Karpas-422 (cell line): ENCODE measurements at places on chromosomes 11 and 22.

GRCh38 chr11:44615913-44616791, 50.7 kb downstream of the CD82 start:
- no peak for DNase-seq

DNA sequence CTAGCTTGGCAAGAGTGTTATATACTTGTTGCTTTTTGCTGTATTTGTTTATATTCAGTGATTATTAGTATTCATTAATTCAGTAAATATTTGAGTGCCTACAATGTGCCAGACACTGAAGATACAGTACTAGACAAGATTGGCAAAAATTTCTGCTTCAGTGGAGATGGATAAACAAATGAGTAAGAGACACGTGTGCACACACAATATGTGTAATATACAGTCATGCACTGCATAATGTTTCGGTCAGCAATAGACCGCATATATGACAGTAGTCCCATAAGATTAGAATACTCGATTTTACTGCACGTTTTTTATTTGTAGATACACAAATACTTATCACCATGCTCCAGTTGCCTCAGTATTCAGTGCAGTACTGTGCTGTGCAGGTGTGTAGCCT, 104.9 kb upstream of the GAL start:
- no peak for DNase-seq

DNA sequence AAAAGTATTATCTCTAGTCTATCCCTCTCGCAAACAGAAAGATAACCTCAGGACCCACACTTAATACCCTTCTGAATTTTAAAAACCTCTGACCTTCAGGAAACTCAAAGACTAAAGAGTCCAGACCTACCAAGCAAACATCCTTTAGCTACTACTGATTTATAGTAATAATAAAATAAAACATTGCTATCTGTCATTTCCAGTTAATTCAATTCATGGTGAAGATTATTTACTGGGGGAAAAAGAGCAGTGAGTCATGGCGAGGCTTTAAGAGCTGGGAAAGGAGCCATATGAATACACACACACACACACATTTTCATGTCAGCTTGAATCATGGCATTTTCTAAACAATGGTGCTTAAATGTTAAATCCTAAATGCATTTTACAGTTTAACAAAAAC, 87.1 kb downstream of the FAM76B start:
- no peak for DNase-seq

DNA sequence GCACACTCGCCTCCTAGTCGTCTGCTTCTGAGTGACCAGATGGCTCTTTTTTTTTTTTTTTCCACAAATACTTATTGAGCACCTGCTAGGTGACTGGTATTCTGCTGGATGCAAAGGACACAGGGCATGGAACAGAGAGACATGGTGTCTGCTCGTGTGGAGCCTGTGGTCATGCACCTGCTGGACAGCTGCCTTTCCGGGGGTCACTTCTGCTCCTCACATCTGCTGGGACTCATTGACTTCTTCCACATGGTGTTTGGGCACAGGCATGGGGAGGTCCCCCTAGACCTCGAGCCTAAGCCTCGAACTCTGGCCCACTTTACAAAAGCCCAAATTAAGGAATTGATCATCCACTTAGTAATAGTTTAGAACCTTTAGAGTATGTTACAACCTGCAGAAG, 39.5 kb upstream of the EMID1 start:
- DNase-seq, result no peak

DNA sequence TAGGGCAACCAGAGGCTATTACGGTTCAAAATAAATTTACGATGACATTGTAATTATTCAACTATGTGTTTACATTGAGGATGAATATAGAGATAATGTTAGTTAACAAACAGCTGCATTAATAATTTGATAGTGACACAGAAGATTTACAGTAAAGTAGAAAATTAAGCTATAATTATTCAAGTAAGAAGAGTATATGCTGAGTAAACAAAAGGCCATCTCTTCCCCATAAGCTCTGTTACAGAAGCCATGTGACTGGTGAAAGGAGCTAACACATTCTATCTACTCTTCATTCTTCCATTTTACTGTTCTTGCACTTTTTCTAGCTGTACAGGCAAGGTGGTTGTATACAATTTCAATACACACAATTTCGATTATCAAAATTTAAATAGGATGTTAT, 54.2 kb downstream of the IMMP1L start:
- no peak for DNase-seq
